Right cardiac atrium (tissue), 5 donors: ENCODE measurements at places on chromosomes 12 and 14.

- no peak for DNase-seq
Observed at GRCh38 chr12:69329669-69330428, 18.3 kb upstream of the LYZ start.

GRCh38 chr12:102481705-102482425, 1.5 kb upstream of the IGF1 start:
- no peak for DNase-seq

- no peak for DNase-seq
Observed at GRCh38 chr14:77804592-77804991, 4.7 kb downstream of the ADCK1 start.

DNA sequence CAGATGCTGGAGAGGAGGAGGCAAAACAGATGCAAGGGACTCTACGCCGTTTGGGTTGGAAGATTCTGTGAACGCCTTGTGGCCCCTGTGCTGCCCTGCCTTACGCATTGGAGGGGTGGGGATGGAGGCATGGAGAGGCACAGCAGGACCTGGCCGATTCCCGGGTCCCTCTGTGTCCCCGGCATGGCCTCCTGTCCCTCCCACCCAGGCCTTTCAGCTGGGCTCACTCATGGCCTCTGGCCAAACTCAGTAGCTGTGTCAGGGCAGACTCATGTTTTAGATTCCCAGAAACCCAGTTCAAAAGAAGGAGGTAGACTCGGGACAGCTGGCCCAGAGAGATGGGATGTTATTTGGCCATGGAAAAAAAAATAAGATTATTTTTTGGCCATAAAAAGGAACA, 40.1 kb downstream of the TESC start:
- peak; percentile 50 for DNase-seq

- no peak for DNase-seq
Observed at GRCh38 chr14:96858643-96859042, 61.5 kb downstream of the VRK1 start.

DNA sequence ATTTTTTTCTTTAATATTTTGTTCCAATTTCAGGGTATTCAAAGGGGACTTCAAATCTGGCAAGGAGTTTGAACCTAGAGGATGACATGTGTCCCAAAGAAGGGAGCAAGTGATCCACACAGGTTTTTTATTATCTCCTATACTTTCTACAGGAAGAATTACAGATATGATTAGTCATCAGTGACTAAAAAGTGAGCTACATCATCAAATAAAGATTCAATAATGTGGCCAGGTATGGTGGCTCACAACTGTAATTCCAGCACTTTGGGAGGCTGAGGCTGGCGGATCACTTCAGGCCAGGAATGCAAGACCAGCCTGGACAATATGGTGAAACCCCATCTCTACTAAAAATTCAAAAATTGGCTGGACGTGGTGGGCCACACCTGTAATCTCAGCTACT, 24.2 kb downstream of the GLT8D2 start:
- no peak for DNase-seq
